ENCODE measurements at places on chromosomes 11 and 22.

DNA sequence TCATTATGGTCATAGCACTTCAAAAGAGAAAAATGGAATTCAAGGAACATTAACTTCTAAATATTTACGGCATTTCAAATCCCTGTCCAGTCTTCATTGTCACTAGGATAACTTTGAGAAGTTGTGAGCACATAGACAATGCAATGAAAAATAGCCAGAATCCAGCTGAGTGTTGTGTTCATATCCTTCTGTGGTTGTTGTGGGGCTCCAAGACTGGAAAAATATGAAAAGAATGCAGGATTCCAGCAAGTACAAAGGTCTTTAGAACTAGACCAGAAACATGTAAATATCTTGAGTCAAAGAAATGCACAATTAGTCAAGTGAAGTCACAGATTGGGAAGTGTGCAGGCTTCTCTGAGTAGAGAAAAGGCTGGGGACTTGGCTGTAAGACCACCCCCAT lies 68.7 kb downstream of the WT1 start:
- peak; percentile 26 for DNase-seq

- no peak for DNase-seq
Observed at GRCh38 chr11:34904421-34904955, 11.7 kb downstream of the APIP start.

GRCh38 chr22:42358643-42359558 lies 73.3 kb downstream of the NFAM1 start:
- DNase-seq = no peak

GRCh38 chr11:64340671-64341335 lies 799 bp downstream of the CCDC88B start:
- no peak for DNase-seq

- DNase-seq = no peak
Observed at GRCh38 chr11:120217941-120218694, 7.3 kb downstream of the OAF start.

- peak; percentile 48 for DNase-seq
Observed at GRCh38 chr11:111846636-111847035, 24.7 kb downstream of the ALG9 start.

DNA sequence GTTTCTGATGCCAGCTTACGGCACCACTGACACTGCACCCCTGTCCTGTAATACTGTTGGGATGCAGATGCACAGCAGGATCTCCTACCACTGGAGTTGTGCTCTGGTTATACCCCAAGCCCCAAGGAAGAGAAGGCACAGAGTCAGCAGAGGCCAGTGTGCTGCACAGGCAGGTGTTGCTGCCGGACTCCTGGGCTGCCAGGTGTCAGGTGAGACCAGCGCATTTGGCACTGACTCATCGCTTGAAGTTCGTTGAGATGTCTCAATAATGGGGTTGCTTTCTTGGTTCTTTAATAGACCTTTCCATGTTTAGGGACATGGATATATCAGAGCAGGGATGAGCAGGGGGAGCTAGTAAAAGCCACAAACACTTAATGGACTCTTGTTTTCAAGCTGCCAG lies 75.7 kb upstream of the TTC12 start:
- no peak for DNase-seq

- no peak for DNase-seq
Observed at GRCh38 chr11:34182921-34183685, 77.7 kb downstream of the NAT10 start.

DNA sequence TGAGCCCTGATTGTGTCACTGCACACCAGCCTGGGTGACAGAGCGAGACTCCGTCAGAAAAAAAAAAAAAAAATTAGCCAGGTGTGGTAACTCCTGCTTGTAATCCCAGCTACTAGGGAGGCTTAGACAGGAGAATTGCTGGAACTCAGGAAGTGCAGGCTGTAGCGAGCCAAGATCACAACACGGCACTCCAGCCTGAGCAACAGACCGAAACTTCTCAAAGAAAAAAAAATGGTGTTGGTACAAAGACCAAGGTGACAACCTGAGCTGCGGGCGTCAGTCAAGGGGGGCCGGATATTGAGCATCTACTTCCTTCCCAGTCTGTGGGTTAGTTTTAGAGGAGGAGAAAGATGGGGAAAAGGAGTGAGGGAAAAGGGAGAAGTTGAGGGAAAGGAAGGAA lies 48.5 kb upstream of the HSPA8 start:
- no peak for DNase-seq

DNA sequence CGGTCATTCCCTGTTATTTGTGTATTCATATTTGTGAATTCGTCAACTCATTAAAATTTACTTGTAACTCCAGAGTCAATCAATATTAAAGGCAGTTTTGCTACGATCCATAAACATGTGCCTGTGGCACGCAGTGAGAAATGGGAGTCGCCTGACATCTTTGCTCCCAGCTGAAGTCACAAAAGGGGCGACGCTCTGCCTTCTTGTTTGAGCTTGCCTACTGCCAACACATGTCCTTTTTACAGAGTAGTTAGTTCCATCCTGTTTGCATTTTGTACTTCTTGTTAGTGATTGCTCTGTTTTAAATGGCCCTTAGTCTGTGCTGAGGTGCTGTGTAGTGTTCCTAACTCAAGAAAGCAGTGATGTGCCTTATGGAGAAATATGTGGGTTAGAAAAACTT lies 305.3 kb downstream of the ETS1 start:
- DNase-seq = no peak

DNA sequence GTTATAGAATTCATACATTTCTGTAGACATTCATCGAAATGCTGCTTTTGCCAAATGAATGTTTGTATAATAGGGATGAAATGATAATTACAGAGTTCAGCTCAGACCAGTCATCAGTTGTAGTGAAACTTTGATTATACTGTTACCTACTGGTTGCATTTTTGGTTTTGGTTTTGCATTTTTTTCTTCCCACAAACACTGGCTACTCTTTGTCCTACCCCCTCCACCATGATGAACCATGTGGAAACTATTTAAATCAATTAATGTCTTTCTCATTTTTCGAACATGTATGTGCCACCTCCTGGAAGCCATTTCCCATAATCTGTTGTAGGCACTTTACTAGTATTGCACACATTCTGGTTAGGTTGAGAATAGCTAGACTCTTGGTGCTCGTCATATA lies 75.3 kb upstream of the MTNR1B start:
- DNase-seq = no peak

DNA sequence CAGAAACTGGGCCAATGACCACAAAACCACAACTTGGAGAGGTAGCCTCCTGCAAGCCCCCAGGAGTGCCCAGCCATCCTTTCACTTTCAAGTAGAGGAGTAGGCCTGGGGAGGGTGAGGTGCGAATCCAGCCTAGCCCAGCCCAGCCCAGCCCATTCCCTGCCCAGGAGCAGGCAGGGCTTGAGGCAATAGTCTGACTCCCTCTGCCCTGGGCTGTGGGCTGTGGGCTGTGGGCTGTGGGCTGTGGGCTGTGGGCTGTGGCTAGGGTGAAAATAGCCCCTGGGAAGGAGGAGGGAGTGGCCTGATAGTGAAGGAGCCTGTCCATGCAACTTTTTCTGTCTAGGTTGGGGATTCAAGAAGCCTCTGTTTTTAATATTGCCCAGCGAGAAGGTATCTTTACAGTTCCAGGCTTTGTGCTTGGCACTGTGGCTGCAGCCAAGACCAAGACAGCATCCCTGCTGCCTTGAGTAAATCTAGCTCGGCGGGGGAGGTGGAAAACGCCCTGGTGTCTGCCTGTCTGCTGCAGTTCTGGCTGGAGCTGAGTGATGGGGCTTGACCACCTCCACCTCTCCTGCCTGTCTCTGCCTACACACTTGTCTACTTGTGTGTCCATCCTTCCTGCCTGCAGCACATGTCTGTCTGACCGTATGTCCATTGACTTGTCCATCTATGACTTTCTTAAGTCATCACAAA lies 40.7 kb downstream of the LMO1 start:
- DNase-seq = no peak

DNA sequence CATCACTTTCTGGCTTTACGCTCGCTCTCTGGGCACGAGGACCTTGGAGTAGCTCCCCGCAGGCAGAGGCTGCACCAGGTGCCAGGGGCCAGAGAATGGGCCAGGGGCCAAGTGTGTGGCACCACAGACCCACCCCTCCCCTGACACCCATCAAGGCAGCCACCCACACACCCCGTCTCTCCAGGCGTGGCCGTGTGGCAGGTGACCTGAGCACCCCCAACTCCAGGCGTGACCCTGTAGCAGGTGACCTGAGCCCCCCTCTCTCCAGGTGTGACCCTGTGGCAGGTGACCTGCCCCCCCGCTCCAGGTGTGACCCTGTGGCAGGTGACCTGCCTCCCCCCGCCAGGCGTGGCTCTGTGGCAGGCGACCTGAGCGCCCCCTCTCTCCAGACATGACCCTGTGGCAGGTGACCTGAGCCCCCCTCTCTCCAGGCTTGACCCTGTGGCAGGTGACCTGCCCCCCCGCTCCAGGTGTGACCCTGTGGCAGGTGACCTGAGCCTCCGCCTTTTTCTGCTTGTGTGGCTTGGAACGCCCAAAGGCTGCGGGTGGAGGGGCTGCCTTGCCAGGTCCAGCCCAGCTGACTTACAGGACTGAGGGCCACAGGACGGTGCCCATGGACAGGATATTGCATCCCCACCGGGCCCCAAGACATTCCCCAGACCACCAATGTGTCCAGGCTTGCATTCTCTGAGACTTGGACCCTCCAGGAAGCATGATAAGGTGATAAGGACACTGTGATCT lies 667.2 kb downstream of the BRD1 start:
- no peak for DNase-seq

DNA sequence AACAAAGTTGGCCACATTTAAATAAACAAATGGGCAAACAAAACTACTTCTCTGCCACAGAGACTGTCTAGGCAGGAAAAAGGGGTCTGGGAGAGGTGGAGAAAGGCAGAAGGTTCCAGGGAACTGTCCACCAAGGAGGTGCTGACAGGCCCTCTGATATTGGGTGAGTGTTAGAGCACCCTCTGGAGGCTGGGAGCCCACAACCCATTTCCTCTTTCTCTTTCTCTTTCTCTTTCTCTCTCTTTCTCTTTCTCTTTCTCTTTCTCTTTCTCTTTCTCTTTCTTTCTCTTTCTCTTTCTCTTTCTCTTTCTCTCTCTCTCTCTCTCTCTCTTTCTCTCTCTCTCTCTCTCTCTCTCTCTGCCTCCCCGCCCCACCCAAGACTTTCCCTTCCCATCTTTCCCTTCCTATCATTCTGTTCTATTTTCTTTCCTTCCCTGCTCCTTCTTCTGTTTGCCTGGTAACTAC lies 912.8 kb downstream of the DLG2 start:
- DNase-seq = peak; percentile 2

- no peak for DNase-seq
Observed at GRCh38 chr11:106072804-106073203, 4.3 kb downstream of the KBTBD3 start.

- no peak for DNase-seq
Observed at GRCh38 chr11:116360221-116360941, 412.4 kb downstream of the BUD13 start.
